ENCODE measurements at places on chromosomes 16 and 17.
A peak's percentile ranks its signal among the peaks of the same experiment; 100 is the strongest.

DNA sequence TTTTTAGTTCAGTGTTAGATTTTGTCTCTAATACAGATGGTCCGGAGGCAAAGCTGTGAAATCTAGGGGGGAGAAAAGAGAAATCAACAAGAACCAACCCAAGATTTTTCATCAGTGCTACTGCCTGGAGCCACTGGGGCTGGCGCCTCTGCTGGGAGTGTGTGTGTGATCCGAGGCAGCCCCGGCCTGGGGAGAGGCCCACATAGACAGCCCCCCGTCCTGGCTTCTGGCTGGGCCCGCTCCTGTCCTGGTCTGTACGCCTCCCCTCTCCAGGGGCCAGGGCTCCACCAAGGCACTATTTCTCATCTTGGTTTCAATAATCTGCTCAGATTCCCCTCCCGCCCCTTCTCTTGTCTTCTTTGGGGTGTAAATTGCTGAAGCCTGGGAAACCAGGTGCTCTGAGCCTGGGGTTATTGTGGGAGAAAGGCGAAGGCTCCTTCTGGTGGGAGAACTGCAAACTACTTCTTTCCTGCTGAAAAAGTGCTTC lies 7.8 kb downstream of the BAHCC1 start:
- no peak for DNase-seq

GRCh38 chr16:48291303-48291702 lies 44.0 kb upstream of the ABCC11 start:
- DNase-seq, result no peak

DNA sequence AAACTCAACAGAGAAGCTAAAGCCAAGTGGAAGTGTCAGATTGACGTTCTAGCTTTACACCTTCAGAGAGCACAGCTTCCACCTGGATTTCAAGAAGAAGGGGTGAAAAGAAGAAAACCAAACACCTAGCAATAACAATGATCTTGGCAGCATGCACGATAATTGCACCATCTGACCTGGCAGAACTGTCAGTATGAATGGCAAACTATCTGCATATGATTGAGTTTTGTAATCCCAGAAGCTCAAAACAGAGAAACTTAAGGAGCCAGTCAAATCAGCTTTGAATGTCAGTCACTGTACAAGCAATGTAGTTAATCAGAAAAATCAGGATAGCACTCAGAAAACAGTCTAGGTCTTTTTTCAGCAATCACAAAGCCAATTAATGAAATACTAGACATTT lies 427.1 kb downstream of the ZFHX3 start:
- no peak for DNase-seq

DNA sequence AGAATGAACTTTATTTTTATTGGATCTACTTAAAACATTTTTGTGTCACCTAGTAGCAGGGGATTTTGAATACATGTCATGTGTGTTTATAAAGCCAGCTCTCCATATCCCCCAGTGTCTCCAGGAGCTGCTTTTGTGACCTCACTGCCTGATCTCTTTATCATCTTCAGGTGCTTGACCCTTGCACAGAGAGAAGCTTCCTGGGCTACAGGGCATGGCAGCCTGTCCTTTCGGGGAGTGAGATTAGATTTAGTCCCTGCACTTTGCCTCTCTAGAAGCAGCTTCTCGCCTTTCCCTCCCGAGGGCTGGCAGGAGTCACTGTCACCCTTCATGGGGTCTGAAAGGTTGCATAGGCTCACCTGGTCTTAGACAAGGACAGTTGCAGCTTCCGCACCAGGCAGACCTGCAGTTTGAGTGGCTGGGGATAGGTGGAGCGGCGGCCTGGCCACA lies 42.7 kb downstream of the PGS1 start:
- DNase-seq, result no peak

DNA sequence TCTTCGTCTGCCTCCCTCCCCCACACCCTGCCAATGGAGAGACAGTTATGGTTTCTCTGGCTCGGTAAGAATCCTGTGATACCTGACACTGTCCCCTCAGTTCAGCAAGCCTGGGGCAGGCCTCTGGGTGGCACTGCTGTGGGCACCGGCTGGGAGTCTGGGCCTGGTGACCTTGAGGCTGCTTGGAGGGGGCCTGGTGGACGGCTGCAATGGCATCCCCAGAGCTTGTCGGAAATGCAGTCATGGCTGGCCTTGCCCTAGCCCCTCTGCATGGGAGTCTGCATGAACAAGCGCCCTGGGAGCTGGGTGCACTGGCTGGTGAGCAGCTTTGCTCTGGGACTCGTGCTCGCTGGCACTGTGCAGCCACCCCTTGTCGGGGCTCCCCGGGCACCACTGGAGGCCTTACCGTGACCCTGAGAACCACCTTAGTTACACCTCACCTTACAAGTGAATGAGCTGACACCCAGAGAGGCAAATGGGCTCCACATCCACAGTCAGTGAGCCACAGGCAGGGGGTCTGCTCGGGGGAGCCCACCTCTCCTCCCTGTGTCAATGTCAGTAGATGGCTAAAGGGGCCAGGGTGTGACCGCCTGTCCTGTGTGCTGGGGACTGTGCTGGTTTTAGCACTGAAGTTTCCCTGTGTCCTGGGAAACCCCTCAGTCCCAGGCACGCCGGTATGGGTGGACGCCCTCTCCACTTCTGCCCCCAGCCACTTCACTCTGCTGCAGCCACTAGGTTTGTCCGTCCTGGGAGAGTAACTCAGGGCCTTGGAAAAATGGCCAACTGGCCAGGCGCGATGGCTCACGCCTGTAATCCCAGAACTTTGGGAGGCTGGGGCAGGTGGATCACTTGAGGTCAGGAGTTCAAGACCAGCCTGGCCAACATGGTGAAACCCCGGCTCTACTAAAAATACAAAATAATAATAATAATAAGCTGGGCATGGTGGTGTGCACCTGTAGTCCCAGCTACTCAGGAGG lies 1.4 kb downstream of the LGALS3BP start:
- DNase-seq, result peak; percentile 70

DNA sequence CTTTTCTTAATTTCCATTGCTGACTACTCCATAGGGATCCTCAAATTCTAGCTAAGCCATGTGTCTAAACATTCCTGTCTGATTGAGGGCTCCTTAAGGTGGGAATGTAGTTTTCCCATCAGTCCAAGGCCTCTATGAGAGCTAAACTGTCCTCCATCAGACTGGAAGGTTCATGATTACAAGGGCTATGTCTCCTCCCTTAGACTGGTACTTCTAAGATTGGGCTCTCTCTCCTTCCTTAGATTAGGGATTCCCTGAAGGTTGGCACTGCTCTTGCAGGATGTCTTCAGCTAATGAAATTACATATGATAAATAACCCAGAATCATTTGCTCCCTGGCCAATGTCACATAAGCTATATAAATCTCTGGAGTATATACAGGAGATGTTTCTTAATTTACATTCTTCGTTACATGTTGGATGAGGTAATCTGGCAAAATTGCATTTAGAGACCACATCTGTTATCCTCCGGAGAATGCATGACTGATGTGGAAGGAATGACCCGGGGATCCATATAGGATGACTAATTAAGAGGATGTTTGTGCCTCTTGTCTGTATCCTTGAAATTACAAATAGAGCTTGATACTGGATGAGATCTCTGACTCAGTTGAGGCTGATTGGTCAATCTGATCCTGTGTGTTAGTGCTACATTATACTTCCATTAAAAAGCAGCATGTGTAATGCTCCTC lies 14.2 kb downstream of the B4GALNT2 start:
- peak; percentile 11 for DNase-seq

GRCh38 chr17:82939621-82940135 lies 99.9 kb upstream of the ZNF750 start:
- DNase-seq, result peak; percentile 9

- no peak for DNase-seq
Observed at GRCh38 chr16:72609933-72610332, 438.0 kb upstream of the PMFBP1 start.

DNA sequence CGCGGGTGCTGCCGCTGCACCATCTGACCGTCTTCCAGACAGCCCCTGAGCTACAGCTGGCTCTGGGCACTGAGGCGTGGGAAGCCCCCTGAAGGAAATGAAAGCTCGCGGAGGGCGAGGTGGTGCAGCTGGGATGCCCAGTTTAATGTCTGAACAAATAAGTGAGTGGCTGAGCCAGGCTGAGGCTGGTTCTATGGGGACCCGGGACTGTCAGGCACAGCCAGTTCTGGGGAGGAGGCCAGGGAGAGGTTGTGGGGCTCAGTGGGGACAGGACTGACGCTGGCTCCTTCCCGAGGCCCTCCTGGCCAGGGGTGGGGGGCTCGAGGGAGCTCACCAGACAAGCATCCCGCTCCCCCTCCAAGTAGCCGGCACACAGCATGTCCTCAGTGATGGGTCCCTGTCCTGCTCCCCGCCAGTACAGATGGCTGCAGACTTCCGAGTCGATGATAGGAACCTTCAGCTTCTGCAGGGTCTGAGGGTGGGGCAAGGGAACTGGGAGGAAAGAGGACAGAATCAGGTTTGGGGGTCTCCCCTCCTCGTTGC lies 4.4 kb downstream of the PRSS22 start:
- no peak for DNase-seq

GRCh38 chr17:17751489-17752088 lies 70.3 kb downstream of the RAI1 start:
- no peak for DNase-seq

- no peak for DNase-seq
Observed at GRCh38 chr16:3063625-3064386, 1.6 kb upstream of the IL32 start.

GRCh38 chr17:44105941-44106340 lies 17.5 kb downstream of the HDAC5 start:
- no peak for DNase-seq

DNA sequence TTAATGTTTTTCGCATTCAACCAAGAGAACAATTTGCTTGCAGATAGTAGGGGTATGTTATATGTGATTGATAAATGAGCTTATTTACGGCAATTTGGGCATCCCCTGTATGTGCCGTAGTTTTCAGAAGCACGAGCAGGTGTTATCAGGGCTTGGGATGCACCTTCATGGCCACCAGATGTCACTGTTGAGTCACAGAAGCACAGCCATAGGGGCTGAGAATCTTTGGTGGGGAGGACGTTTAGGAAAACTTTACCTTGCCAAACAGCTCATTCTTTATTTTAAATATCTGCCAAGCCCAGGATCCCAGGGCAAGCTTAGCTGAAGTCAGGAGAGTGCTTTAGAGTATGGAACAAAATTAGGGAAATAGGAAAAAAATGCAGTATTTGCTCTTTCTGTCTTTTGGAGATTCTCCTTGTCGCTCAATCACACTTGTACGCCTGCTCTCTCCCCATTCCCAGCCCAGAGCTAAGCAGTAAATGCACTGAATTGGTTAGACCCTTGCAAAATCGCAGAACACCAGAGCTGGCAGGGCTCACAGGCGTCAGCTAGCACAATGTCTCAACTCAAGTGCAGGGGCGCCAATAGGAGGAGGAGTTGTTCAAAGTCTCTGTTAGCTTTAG lies 93.6 kb upstream of the MPHOSPH6 start:
- DNase-seq, result peak; percentile 49

DNA sequence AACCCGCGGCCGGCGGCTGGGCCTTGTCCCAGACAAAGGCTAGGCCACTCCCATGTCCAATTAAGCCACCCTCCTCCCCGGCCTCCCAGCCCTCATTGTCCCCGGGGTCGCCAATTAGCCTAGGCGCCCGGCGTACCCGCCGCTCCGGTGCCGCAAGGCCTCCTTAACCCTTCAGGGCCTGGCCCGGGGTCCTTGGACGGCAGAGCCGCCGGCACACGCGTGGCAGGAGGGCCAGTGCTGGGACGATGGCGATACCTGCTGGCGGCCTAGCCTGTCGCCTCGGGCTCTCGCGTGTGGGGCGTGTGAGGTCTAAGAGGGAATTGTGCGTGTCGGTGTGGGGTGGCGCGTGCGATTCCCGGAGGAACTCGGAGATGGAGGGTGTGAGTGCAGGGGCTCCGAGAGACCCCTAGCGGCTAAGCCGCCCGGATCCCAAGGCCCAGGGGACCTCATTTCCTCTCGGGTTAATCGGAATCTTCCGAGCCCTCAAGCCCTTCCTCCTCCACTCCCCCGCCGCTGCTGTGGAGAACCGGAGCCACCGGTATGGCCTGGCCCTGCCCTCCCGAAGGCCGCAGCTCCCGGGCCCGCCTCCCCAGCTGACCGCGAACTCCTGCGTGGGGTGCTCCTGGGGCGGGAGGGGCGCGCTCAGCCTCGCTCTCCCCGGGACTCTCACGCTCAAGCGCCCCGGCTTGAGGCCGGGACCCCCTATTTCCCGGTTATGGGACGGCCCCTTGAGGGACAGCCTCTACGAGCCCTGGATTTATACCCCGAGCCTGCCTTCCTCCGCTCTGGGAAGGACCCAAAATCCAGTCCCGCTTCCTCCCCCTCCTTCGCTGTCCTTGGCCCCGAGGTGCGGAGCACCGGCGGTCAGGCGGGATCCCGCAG lies 11.9 kb downstream of the TBX2 start:
- DNase-seq, result peak; percentile 70

DNA sequence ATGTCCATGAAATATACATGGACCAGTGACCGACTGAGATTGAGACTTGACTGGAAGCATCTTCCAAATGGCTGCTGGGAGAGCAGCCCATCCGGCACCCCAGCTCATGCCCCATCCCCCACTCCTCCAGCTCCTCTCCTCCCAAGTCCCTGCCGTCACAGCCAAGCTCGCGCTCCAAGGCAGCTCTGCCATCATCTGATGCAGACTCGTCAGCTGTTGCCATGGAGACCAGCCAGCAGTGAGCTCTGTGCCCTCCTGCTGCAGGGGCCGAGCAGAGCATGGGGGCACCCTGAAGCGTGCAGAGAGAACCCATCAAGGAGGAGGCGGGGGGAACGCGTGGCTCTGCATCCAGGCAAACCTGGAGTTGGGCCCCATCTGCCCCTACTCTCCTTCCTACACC lies 74.5 kb upstream of the TNRC6C start:
- peak; percentile 48 for DNase-seq

- no peak for DNase-seq
Observed at GRCh38 chr17:4485676-4486646, 12.7 kb upstream of the SPNS2 start.

DNA sequence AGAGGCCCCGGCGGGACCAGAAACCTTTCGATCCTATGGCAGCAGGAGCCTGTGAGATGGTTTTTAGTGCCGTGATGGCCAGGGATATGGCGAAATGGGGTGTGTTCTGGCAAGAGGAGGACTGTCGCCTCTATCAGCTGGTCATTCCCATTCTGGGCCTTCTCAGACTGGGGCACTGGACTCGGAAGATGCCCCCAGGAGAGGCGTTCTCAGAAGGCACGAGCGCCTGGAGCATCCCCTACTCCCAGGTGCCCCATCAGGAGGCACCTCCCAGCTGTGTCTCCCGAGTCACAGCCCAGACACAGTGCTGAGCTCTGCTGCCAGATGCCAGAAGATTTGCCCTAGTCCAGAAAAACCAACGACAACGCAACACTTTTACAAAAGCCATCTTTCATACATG lies 54.6 kb upstream of the ENDOV start:
- DNase-seq, result no peak

GRCh38 chr16:7405166-7405565 lies 72.5 kb downstream of the RBFOX1 start:
- no peak for DNase-seq

All from adrenal gland (tissue), 19 donors.